Immature natural killer cell (primary cell): ENCODE measurements at places on chromosomes 12 and 14. TPM values are rescaled to one million over a fixed set of nuclear protein-coding genes. Genes with fewer than 3 reads are reported as not detected.

DNA sequence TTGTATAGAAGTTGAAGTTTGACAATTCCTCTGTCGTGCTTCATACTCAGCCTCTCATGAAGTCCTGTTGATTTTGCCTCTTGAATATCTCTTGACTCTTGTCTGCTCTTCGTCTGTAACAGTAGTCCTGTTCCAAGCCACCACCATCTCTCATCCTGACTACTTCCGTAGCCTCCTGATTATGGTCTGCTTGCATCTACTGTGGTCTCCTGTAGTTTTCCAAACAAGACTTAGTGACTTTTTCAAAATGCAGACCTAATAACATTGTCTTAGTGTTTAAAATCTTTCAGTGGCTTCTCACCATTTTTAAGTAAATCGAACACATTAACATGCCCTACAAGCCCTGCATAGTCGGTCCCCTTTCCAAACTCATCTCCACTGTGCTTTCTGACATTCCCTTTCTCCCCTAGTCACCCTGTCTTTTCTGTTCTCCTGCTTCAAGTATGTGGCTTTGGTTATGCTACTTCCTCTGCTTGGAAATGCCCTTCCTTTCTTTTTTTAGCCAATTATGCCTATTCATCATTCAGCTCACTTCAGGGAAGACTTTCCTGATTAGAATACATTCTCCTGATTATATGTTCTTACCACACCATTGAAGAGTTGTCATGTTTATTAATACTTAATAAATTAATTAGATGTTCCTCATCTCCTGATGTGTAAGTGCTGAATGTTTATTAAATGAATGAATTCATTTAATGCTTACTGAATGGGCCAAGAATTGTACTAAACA, 2.0 kb downstream of the SCYL2 start:
- no peak for DNase-seq

DNA sequence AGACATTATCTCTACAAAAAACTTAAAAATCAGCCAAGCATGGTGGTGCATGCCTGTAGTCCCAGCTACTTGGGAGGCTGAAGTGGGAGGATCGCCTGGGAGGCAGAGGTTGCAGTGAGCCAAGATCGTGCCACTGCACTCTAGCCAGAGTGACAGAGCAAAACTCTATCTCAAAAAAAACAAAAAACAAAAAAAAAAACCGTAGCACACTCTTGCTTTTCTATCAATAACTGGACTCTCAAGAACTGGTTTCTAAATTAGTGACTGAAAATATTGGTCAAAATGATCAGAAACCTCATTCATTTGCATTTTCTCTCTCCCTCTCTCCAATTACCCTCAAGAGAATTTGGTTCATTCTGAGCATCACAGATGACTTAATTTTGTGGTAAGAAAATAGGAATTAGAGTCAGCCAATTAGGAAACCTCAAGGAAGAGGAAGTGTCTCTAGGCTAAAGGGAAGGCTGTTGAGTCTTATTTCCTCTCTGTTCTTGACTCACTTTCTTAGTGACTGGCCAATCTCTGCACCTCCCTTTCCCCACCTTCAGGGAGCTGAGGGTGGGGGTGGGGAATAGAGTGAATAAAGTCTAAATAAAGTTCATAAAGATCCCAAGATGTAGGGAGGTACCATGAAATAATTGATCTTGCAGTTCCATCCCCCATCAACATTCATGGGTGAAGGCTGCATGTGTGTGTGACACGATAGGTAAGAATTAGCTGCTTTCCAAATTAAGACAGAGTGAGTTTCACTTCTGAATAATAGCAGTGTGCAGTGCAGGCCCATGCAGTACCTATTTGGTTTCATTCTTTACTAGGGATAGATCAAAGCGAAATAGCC, 6.8 kb upstream of the PSMA6 start:
- DNase-seq, result peak; percentile 39

DNA sequence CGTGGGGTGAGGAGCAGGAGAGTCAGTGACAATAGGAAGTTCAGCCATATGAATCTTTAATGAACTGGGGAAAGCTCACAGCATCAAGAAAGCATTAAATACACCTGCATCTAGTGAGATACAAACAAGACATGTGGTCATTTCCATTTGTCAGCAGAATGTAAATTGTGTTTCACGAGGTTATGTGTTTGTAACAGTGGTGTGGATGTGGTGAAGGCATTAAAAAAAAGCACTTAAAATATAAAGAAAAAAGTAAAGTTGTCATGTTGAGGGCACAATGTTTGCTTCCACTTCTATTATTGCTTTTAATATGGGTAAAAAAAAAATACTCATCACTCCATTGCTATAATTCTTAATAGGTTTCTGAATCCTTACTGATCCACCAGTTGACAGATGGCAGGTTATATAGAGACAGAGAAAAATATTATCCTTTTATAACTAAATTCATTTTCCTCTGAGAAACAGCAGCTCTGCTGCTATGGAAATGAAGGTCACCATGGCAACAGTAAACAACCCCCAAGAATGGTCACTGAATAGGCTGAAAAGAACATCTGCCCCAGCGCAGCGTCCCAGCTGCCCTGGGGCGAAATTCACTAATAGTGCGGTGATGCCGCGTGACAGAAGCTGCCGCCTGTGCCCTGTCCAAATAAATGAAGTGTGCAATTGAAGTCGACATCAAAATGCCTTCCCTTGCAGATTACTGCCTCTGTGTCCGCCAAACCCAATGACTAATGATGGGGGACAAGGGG, 226.1 kb downstream of the FOXN3 start:
- peak; percentile 36 for DNase-seq

DNA sequence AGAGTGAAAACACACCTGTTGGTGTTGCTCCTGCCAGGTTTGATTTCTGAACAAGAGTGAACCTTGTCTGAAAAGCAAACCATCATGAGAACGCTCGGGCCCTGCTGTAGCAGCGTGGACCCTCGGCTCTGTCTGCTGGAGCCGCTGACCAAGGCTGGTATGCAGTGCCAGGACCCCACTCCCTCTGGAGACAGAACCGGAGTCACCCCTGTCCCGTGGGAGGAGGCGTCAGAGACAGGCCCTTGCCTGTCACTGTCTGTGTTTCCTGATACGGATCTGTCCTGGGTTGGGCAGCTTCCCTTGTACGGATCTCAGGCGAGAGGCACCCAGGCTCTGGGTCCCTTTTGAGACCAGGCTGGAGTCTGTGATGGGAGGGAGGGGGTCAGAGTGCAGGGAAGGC, 111.6 kb downstream of the ADGRD1 start:
- DNase-seq, result no peak

- DNase-seq, result no peak
Measured at GRCh38 chr12:79364197-79364596, 326.6 kb downstream of the PAWR start.

DNA sequence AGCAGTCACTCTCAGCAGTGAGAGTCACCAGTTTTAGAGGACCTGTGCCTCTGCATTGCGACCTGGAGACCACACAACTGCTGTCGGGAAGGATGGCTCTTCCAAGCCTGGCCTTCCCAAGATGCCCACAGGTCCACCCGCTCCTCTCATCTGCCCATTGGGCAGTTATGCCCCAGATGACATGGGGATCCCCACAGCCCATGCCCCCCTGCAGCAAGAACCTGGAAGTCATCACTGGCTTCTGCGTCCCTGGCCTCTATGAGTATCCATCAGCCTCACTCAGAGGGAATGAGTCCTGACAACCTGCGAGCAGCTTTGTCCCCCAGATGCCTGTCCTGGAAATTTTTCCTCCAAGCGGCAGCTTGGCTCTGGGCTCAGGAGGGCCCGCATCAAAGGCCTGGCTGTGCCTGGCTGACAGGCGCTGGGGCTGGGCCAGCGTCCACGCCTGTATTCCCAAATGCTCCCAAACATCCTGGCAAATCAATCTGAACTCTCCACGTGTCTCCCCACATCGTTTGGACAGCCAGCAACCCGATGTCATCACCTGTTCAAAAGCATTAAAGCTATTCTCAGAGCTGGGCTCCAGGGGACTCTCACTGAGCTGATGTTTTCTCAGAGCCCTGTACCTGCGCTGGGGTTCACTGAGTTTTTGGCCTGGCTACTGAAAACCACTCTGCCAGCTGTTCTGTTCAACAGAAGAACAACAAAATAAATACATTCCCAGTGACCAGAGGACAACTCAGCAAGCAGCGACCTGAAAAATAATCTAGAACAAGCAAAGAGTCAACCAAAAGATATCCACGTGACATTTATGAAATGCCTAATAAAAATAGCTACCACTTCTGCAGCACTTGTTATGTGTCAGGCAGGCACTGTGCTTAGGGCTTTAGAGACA, 57.8 kb downstream of the CLMN start:
- DNase-seq, result no peak

DNA sequence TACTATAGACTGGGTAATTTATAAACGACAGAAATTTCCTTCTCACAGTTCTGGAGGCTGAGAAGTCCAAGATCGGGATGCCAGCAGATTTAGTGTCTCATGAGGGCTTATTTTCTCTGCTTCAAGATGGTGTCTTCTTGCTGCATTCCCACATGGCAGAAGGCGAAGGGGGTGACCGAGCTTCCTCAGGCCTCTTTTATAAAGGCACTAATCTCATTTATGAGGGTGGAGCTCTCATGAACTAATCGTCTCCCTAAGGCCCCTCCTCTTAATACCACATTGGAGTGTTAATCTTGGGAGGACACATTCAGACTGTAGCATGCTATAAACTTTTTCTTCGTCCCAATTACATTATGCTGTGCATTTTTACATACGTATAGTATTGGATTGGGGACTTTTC, 200.4 kb upstream of the ARHGAP5 start:
- no peak for DNase-seq

- DNase-seq, result no peak
Measured at GRCh38 chr12:124286414-124286813, 8.5 kb upstream of the RFLNA start.

GRCh38 chr14:103730490-103731035, 15.0 kb downstream of the ZFYVE21 start:
- DNase-seq, result no peak

DNA sequence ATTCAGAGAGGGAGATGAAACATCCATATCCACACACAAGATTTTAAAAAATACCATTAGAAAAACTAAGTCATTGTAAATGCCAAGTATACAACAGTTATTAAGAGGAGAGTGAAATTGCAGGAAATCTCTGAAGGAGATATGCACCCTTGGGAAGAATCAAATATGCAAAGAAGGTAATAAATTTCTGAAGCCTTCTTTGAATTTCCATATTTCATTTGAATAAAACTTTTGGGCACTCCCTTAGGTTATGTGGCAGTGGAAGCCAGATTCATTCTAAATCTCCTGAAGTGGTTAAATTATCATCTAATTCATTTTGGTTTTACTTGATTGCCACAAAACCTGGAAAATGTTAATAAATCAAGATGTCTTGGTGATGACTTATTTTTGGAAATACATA, 138.9 kb upstream of the CLEC14A start:
- no peak for DNase-seq

GRCh38 chr14:68088451-68088854, 268.9 kb downstream of the RAD51B start:
- DNase-seq, result no peak

DNA sequence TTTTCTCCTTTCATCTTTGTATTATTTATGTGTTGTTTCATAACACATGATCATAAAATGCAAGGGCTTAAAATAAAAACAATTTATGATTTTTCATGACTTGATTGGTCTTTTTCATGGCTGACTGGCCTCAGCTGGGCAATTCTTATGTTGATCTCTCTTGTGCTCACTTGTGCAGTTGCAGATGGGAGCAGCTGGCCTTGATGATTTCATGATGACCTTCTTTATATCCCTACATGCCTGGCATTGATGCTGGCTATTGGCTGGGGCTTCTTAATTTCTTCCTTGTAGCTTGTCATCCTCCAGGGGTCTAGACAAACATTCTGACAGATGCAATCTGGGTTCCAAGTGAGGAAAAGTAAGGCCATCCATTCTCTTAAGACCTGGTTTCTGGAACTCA, 1832.8 kb upstream of the FLRT2 start:
- no peak for DNase-seq

DNA sequence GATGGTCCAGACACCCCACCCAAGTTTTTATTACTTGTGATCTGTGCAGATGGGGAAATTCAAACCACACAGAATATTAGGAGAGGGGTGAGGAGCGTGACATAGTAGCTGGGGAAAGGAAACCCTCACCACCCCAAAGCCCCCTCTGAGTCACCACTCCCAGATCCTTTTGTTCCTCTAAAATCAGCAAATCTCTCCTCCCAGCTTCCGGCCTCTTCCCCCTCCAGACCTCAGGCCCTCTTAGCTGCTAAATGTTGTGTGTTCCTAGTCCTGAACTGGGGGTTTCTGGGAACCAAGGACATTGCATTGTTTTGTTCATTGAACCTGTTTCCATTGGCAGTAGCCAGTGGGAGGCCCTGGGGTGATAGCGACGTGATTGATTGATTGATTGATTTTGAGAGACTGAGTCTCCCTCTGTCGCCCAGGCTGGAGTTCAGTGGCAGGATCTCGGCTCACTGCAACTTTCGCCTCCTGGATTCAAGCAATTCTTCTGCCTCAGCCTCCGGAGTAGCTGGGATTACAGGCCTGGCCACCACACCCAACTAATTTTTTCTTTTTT, 5.9 kb upstream of the ORAI1 start:
- DNase-seq, result no peak

- DNase-seq, result no peak
Measured at GRCh38 chr12:82366197-82366596, 7.9 kb downstream of the METTL25 start.

DNA sequence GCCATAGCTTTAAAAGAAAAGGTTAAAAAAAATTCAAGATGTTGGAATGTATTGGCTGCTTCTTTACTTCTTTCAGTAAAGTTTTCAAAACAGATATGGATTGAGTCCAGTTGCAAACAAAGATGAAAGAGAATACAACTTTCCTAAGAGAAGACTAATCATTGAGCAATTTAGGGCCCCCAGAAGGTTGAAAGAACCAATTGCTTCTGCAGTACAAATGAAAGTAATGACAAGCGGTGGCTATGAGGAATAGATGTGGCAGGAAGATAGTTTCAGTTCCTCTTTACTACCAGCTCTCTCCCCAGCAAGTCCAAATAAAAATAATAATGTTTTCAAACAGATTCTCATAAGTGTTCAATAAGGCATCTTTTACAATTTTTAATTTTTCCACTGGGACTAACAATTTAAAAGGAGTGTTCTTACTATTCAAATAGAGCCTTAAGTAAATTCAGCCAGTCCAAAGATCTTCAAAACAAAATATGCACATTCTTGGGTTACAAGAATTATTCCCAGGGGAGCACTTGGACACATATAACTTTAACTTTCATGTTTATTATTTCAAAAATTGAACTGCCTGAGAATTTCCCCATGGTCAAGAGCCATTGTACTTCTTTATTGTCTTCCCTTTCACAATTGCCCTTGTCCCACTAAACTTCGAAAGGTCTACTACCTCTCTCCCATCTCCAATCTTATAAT, 62.3 kb upstream of the PPP1R12A start:
- no peak for DNase-seq

GRCh38 chr14:64293976-64294671, at the start of gene ESR2:
TSS of gene ESR2 (minus strand) at chr14:64294371. CDS start at chr14:64282985, 11,386 bp downstream.
- DNase-seq, result peak; percentile 5

TRIM9 gene
- polyA plus RNA-seq, result 0.17 TPM

OVCH1 gene
- not detected for polyA plus RNA-seq

SLC10A1 gene
- polyA plus RNA-seq, result not detected

LGR5 gene
- not detected for polyA plus RNA-seq

PCED1B gene
- polyA plus RNA-seq, result 26.4 TPM
